ENCODE measurements at places on chromosomes 2 and 18.

GRCh38 chr2:161135951-161136593, 24.2 kb upstream of the TANK start:
- ATAC-seq, result no peak

DNA sequence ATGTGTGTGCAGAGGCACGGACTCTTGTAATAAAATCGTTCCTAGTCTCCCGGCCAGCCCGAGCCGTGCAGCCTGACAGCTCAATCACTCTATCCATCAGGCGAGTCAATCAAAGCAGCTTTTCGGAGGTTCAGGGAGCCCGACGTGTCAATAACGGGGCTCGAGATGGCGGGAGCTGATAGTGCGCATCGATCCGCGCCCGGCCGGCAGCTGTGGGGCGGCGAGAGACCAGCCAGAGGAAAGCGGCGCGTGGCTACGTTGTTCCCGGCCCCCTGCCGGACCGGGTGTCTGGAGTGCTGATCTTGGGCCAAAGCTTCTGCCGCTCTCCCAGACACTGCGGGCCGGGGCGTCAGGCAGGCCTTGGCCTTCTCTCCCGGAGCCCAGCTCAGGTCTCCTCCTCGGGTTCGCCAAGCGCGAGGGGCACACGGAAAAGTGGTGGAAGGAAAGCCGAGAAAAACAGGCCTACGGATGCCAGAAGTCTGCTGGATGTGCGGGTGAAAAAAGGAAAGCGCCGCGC, 2.4 kb downstream of the EN1 start:
- ATAC-seq, result no peak

DNA sequence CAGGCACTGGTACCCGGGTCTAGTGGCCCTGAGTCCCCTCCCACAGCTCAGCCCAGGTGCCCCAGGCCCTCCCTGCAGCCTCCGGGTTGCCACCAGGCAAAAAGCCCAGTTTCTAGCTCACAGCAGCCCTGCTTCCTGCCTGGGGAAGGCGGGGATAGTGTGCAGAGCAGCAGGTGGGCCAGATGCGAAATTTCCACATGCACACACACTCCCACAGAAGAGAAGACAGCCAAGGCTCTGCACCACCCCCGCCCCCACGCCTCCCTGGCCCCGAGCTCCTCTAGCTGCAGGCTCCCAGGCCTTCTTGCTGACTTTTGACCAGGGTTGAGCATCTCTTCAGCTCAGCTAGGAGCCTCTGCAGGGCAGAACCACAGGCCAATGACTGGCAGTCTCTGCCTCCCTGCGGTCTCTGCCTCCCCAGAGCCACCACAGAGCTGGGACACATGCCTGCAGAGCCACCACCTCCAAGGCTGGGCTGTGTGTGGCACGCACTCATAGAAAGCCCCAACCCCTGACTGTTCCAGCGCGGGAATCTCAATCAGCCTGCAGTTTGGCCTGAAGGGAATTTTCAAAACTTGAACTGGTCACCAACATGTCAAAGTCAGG, 7.2 kb downstream of the SLC66A2 start:
- ATAC-seq, result peak; percentile 45

GRCh38 chr2:210303498-210303897, 11.5 kb downstream of the MYL1 start:
- no peak for ATAC-seq

GRCh38 chr2:74079522-74080341, 68.0 kb downstream of the BOLA3 start:
- ATAC-seq, result peak; percentile 41

GRCh38 chr2:171410101-171410500, 23.7 kb downstream of the METTL8 start:
- ATAC-seq, result no peak

DNA sequence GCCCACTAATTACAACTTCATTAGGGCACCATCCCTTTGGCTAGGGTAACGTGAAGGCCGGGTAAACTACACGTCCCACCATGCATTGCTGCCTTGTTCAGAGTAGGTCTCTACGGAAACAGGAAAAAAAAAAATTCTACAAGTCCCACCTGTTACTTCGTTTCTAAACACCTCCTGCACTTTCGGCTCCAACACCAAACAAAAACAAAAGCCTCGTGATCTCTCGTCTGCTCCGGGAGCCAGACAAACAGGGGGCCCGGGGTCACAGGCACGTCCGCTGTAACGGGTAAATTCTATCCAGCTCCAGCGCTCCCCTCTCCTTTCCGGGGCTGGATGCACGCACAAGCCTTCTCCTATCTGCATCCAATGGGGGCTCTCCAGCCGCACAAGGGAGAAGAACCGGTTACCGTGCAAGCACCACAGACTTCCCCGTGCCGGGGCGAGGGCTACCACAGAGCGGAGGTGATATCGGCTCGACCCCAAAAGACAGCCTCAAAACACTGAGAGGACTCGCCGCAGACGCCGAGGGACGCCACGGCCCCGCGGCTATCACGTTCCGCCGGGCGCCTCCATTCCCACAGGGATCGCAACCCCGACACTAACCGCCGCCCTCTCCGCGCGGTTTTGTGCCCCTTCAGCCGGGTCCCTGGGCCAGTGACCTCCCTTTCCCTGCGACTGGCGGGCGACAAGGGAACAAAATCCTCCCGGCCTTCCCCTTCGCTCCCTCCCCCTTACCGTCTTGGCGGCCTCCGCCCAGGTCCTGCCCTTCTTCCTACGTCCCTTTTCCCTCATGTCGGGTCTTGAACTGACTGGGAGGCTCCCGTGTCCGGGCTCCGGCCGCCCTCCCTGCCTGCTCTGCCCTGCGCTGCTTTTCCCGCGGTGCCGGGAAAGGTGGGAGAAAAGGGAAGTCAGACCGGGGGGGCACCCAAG, 591 bp downstream of the ASXL2 start:
- ATAC-seq, result peak; percentile 43

- ATAC-seq, result no peak
Measured at GRCh38 chr2:50491541-50492476, 540.1 kb downstream of the NRXN1 start.

DNA sequence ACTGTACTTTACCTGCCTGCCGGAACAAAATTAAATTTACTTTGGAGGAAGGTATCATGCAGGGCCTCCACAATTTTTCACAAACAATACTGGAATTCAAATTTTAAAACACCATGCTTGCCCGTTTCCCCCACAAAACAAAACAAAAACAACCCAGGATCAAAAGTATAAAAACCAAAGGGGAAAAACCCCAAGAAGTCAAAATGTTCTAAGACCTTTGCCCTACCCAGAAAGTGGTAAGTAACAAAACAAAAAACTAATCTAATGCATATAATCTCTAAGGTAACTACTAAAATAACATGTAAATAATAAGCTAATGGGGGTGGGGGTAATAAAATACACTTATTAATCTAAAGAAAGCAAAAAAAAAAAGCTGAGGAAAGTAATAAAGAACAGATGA, 60.5 kb downstream of the CUL3 start:
- ATAC-seq, result no peak

- ATAC-seq, result no peak
Measured at GRCh38 chr18:3213300-3214059, 6.3 kb downstream of the MYOM1 start.

DNA sequence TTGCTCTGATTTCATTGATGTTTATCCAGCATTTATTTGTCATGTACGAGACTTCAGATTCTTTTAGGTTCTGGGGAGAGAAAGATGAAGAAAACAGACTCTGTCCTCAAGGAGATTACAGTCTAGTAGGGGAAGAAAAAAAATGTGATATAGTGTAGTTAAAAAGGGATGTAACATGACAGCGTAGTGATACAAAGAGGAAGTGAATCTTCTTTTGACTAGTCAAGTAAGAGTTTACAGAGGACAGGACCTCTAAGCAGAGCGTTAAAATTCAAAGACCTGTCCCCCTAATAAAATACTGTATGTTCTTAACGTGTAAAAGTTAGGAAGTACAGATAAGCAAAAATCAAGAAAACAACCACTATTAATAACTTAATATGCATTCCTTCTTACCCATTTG, 47.7 kb downstream of the NCOA1 start:
- no peak for ATAC-seq

DNA sequence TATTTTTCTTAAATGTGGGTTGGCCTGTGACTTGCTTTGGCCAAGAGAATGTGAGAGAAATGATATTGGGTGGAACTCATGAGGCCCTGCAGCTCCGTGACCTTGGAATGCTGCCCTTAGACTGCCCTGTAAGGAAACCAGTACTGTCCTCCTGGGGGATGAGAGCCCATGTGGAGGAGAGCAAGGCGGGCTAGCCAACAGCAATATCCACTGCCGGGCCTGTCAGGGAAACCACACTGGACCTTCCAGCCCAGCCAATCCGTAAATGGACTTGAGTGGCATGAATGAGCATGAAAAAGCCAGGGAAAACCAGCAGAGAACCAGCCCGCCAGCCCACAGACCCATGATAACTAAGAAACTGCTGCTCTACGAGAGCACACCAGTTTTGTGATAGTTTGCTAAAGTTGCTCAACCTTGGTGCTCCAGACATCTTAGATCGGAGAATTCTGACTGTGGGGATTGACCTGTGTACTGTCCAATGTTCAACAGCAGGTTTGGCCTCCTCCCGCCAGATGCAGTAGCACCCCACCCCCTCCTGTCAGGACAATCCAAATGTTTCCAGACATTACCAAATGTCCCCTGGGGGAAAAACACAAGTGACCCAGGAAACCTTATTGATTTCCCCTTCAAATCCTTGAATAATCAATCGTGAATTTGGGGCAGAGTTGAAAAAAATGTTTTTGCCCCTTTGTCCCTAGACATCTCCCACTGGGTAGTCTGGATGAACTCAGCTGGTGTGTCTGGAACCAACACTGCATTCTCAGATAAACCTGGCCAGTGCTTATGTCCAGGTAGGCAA, 27.2 kb downstream of the ALPK2 start:
- ATAC-seq, result no peak

GRCh38 chr2:127961729-127962128, 66.1 kb downstream of the SAP130 start:
- no peak for ATAC-seq

DNA sequence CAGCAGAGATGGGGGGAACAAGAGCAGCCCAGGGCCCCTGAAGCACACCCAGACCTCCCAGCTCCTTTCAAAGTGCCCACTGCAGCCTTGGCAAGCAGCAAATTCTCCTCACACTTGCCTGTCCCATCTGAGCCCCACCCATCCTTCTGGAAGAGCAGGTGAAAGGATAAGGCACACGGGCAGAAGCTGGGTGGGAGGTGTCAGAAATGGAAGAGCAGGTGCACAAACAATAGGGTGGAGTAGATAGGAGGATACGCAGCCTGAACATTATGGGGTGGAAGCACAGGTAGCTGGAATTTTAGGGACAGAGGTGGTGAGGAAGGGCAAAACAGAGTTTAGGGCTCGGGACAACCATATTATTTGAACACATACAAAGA, 69.2 kb downstream of the TNS1 start:
- no peak for ATAC-seq

- no peak for ATAC-seq
Measured at GRCh38 chr2:211836409-211836808, 702.2 kb downstream of the ERBB4 start.

DNA sequence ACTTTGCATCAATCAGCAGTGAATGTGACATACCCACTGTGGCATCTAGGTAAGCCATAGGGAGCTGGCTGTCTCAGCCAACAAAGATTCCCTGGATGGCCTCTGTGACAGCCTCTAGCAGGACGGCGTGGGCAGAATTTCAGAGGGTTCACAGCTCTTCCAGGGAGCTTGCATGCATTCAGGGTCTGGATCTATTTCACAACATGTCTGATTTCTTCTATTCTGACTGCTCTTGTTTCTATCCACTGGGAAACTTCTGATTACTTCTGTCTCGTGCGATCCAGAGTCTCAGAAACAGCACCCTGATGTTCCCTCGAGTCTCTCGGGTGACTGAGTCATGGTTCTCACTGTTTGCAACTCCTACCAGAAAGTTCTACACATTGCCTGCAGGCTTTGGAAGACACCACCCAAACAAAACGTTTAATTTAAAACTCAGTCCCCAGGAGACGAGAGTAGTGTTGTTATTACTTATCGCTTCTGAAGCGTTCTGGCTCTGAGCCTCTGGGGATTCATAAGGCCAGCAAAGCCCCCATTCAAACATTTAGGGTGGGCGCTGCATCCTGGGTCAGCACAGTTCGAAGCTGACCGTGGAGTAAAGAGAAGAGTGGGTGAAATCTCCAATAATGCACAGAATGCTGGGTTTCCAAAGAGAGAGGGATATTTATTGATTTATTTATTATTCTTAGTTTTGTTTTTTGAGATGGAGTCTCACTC, 41.9 kb upstream of the ODC1 start:
- ATAC-seq, result no peak

DNA sequence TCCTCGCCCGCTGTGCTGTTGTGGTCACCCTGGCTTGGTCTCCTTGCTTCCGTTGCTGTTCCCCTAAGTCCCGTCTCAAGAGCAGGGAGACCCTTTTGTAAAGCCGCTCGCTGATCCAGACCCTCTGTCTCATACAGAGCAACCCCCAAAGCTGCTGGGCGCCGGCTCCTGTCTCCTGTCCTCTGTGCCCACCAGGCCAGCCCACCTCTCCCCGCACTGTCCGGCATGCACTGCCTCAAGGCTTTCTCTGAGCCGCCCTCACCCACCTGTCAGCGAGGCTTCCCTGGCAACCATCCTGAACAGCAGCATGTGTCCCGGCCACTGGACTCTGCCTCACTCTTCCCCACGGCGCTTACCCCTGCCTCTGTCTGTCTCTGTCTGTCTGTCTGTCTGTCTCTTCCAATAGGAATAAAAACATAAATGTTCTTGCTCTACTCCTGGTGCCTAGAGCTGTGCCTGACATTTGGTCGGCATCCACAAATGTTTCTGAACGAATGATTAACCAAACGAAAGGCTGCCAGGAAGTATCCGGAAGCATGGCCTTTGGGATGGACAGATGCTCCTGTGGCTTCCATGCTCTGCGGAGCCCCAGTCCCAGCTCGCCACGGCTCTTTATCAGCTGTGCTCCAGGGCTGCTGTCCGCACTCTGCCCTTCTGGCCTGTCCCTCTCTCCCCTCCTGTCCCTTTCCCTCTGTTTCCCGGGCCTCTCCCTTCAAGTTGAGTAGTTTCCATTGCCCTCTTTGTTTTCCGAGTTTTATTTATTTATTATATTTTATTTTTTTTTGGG, 7.8 kb downstream of the COLEC11 start:
- ATAC-seq, result no peak

DNA sequence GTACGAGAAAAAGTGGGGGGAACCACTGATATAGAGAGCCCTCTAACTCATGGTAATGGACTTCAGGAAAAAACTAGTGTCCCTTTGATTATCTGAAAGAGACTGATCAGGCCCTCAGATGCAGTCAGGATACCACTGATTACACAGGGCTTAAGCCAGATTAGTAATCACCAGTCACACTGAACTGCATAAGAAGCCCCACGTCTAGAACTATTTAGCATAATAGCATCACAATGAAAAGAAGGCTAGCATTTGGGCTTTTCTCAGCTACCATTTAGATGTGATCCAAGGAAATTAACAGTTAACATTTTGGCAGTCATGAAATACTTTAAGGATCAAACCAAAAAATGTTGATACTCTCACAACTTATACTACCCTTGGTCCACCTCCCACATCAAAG, 813.1 kb upstream of the POU3F3 start:
- ATAC-seq, result no peak

- ATAC-seq, result no peak
Measured at GRCh38 chr2:240338274-240338673, 97.2 kb upstream of the GPC1 start.
